Thoracic aorta (tissue), 2 donors: ENCODE measurements at places on chromosomes 1 and 21.
A peak's percentile ranks its signal among the peaks of the same experiment; 100 is the strongest.

- no peak for DNase-seq
These were observed 42.6 kb downstream of the EYA3 start for GRCh38 chr1:28045777-28046176.

DNA sequence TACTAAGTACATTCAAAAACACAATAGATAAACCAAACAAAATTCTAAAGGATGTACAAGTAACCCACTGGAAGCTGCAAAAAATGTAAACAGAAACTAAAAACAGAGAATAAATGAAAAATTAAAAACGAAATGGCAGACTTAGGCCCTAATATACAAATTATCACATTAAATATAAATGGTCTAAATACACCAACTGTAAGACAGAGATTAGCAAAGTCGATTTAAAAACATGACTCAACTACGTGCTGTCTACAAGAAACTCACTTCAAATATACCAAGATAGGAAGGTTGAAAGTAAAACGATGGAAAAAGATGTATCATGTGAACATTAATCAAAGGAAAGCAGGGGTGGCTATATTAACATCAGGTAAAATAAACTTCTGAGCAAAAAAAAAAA, 23.1 kb downstream of the SLC19A1 start:
- no peak for DNase-seq

- no peak for DNase-seq
These were observed 7.9 kb downstream of the LEFTY2 start for GRCh38 chr1:225933072-225933471.

GRCh38 chr21:17214801-17215200, 298.0 kb upstream of the CXADR start:
- no peak for DNase-seq

GRCh38 chr1:91835087-91835521, 50.8 kb downstream of the TGFBR3 start:
- DNase-seq = no peak

DNA sequence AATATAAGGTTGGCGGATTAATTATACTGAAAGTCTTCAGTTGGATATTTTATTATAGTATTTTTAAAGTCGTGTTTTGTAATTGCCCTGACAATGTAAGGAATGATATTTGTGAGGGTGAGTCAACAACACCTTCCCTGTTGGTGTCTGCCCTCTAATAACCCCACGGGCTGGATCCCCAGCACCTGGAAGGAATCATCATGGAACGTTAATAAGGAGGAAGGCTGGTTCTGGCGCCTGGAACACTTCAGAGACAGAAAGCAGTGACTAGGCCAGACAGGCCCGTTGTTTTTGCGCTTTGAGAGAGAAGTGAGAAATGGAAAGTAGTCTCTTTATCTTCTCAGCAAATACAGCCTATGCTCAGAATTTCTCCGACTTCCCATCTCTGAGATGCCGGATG, 31.6 kb downstream of the TEX35 start:
- DNase-seq = no peak

GRCh38 chr1:161020509-161021164, at the start of gene F11R:
F11R (minus strand) TSS chr1:161021152; CDS start chr1:161021073, 79 bp downstream.
- no peak for DNase-seq

GRCh38 chr1:225767634-225768540, 9.7 kb upstream of the SRP9 start:
- DNase-seq = no peak

DNA sequence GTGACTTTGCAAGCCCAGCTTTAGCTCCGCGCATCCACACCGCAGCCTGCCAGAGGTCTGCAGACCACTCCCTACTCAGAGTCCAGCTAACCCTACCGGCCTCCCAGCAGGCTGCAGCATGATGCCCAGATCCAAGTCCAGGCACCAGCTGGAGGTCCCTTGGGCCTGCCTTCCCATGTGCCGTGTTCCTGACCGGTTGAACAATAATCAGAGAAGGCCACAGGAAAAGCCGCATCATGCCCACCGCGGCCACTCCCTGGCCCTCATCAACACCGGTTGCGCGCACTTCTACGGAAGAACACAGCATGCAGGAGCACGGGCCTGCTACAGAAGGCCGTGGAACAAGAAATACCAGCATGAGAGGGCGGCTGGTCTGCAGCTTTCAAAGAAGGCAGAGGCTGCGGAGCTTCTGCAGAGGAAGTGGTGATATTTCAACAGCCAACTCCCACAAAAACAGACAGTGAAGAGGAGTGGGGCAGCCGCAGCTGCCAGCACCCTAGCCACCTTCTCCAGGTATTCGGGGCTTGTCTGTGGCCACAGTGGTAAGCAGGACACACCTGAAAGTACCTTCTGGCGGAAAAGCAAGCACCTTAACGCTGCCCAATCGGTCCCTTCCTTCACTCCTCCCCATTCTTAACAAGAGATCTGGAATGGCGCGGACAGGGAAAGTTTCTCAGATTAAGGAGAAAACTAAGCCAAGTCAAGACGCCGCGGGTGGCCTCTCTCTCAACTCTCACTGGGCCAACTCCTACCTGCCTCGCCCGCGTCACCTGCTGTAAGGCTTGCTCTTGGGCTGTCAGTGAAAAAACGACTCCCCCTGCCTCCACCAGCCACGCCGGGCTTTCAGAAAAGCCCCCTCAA, 1.5 kb downstream of the PGBD5 start:
- no peak for DNase-seq

- DNase-seq = no peak
These were observed 41.5 kb downstream of the MAN1C1 start for GRCh38 chr1:25657883-25658760.

GRCh38 chr1:204447736-204448135, 36.1 kb upstream of the PPP1R15B start:
- no peak for DNase-seq

DNA sequence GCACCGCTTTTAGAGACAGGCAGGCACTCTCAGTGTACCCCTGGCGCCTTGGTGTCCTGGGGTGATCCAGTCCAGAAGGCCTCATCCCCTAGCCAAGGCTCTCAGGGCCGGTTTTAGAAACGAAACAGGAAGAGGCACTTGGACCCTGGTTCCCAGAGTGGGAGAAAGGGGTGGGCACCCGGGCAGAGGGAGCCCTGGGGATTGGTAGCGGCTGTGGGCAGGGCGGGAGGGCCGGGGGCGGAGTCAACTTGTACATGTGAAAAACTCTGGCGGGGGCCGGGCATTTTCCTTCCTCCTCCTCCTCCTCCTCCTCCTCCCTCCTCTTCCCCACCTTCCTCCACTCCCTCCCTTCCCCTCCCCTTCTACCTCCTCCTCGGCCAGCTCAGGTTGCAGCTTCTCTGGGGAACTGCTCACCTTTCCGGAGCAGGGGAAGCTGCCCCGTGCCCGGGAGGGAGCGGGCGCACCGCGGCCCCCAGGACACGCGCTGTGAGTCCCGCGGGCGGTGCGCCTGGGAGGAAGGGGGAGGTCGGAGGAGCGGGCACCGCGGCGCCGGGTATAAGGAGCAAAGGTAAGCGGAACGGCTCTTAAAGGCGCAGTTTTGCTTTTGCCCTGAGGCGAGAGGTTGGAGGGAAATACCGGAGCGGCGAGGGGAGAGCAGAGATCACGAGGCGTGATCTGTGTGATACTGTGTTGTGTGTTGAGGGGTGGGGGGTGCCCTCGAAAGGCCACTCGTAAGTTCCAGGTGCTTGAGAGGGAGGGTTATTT, at the start of gene CDK18:
TSS of gene CDK18 (plus strand) at position 359 of the 765 bp plus-strand sequence. CDS start 18,499 bp downstream, outside the sequence.
- DNase-seq = peak; percentile 41

- no peak for DNase-seq
These were observed 22.7 kb upstream of the ACTL8 start for GRCh38 chr1:17732475-17732874.
